ENCODE measurements at places on chromosomes 13 and 19.

- peak; percentile 22 for DNase-seq
Measured at GRCh38 chr13:97307882-97308624, 85.9 kb downstream of the MBNL2 start.

- DNase-seq = no peak
Measured at GRCh38 chr19:4622695-4623421, 16.5 kb upstream of the TNFAIP8L1 start.

GRCh38 chr13:76790980-76791819 lies 95.0 kb downstream of the KCTD12 start:
- no peak for DNase-seq

DNA sequence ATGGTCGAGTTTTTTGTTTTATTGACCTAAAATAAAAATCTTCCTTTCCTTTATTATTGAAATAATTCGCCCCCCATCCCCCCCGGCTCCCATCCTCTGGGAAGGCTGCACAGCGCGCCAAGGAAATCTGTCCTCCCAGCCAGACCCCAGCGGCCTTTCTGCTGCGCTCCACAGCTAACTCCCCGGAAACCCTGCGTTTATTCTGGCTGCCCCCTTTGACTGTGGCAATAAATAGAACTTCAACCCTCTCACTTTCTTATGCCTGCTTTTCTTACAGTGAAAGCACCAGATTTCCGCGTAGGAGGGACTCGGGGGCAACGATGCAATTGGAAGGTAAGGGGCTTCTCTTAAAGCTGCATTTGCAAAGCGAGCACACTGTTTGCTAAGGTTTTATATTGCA lies 9.7 kb upstream of the C19orf12 start:
- no peak for DNase-seq
